Aorta (tissue), 5 donors: ENCODE measurements at places on chromosomes 11 and 22.

GRCh38 chr22:49536571-49537131 is 291.0 kb downstream of the BRD1 start:
- peak; percentile 38 for DNase-seq

- no peak for DNase-seq
Observed at GRCh38 chr11:34819740-34820482, 96.3 kb downstream of the APIP start.

GRCh38 chr11:55732936-55733335 is 40.3 kb upstream of the OR5D13 start:
- DNase-seq = no peak

DNA sequence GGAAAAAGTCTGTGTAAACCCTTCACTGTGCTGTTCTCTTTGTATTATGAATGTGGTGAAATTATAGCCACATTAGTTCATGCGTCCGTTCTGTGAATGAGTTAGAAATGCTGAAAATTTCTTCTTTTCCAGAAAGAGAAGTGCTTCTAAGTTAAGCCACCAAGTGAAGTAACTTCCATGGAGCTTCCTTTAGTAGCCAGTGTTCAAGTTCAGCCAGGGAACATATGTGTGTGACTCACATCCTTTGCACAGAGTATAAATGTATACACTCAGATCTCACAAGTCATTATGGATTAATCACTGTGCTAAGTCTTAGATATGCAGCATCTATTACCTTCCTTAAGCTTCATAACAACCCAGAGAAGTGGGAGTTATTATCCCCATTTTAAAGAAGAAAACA is 3.1 kb upstream of the MMP8 start:
- DNase-seq = no peak

DNA sequence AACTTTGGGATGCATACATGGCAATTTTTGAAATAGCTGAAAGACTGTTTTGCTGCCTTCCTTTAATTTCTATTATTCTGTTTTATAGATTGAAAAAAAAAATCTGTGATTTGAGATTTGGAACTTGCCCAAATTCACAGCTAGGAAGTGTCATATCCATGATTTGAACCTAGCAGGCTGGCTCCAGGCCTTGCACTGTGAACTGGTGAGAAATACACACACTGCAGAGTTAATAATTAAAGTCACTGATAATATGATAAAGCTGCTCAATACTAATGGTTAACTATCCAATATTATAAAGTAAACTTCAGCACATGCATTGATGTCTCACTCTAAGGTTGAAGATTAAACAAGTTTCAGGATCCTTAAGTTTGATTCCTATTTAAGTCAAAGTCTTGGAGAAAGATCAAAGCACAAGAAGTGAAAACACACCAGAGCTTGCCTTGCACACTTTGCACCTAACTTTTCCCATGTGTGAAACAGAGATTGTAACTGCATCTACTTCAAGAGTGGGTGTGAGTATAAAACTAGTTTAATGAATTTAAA is 150.6 kb upstream of the CCDC179 start:
- DNase-seq = no peak

- DNase-seq = no peak
Observed at GRCh38 chr11:1703146-1703545, 6.2 kb downstream of the KRTAP5-6 start.

- no peak for DNase-seq
Observed at GRCh38 chr22:32896891-32897290, 95.4 kb downstream of the TIMP3 start.

GRCh38 chr11:2089536-2090165 is 49.5 kb downstream of the IGF2 start:
- no peak for DNase-seq

- DNase-seq = no peak
Observed at GRCh38 chr11:9796266-9796665, 132.4 kb downstream of the SWAP70 start.

GRCh38 chr22:49850021-49850911 is 3.4 kb upstream of the ZBED4 start:
- no peak for DNase-seq

GRCh38 chr11:46309814-46310259 is 32.4 kb downstream of the CREB3L1 start:
- DNase-seq = no peak

- DNase-seq = no peak
Observed at GRCh38 chr11:63666874-63667273, 4.3 kb downstream of the ATL3 start.

DNA sequence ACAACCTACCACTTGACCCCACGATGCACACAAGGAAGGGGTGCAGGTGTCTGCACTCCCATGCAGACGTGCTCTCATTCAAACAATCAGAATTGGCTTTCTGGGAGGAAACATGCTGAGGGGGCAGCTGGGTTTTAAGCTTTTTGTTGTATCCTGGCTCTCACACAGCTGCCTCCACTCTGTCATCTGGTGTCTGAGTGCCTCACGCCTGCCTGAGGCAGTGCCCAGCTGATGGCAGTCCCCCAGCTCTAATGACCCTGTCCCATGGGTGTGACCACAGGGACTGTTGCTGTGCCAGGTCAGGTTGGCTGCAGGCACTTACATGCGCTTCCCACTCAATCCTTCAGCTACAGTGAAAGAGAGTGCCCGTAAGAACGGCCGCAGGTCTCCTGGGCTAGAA is 53.7 kb downstream of the ARFGAP3 start:
- no peak for DNase-seq

GRCh38 chr11:34343153-34343552 is 14.7 kb downstream of the ABTB2 start:
- DNase-seq = no peak

DNA sequence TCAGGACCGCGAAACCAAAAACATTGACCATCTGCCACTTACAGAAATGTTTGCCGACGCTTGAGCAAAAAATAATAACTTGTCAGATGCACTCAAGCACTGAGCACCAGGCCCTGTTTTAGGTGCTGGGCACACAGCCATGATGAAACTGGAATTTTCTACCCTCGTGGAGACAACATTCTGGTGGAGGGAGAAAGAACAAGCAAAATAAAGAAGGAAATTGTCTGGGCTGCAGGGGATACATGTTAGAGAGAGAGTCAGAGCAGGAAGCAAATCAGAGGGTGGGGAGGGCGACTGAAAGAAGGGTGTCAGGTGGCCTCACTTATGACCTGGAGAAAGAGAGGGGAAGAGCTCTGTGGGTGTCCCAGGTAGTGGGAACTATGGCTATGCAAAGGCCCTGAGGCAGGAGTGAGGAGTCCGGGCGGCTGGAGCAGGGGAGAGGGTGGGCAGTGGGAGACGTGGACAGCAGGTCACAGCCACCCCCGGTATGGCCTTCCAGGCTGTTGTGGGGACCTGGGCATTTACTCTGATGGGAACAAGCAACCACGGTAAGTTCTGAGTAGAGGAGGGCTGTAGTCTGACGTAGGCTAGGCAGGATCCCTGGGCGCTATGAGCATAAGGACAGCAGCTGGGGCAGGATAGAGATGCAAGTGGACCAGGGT is 78.8 kb downstream of the MYEOV start:
- DNase-seq = no peak

DNA sequence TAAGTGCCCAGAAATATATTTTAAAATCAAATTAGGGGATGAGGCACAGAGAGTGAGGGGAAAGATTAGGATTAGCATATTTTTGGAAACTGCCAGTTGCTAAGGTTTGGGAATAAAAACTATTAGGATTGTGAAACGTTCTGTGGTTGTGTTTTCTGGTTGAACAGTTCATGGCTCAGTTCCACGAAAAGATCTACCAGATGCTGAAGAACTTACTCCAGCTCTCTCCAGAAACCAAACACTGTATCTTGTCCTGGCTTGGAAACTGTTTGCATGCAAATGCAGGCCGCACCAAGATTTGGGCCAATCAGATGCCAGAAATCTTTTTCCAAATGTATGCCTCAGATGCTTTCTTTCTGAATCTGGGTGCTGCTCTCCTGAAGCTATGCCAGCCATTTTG is 15.3 kb downstream of the UBE4A start:
- no peak for DNase-seq

GRCh38 chr11:10459029-10459970 is 4.2 kb downstream of the AMPD3 start:
- DNase-seq = no peak

- no peak for DNase-seq
Observed at GRCh38 chr11:4645974-4646373, 2.2 kb downstream of the OR51E1 start.

DNA sequence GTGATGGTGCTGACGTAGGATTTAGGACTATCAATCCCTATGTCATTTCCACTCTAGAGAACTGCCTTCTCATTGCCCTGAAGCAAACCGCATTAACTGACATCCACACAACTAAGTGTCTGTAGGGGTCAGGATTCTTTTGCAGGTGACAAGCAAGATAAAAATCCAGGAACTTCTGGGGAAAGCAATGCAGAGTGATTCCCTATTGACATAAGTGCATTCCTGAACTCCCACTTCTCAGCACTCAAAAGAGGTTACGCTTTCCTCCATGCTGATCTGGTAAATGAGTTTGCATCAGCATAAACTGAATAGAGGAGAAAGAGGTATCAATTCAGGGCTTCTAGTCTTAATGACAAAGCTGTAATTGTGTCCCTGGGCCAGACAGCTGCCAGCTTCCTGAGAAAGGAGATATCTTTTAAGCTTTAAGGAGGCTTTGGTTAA is 224.6 kb upstream of the ISX start:
- DNase-seq = no peak

DNA sequence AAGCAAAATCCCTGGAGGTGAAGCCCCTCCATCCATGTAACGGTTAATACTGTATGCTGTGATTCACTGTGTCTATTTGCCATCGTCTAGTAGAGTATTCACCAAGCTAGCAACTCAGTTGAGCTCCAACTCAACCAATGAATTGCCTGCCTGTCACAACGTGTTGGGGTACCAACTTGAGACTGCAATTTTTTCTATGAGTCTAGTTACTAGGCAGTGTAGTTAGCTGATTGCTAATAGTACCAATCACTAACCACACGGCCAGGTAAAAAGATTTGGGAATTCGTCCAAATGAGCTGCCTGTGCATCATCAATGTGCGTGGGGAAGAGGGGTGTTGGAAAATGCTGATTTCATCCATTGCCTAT is 1.0 kb upstream of the BTG4 start:
- DNase-seq = no peak

DNA sequence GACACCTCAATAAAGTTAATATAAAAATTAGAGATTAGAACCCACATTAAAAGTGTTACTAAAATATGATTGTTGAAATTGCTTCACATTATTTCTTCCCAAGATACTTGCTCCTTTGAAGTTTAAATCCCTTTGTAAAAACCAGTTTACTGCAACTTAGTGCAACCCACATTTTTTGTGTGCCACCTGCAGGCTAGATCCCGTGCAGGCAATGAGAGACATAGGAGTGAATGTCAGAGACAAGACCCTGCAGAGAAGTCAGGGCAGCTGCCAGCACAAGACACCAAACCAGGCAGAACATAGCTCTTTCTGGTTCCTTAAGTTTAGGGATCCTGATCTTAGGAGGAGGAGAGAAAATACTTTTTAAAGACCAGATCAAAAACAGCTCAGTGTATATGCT is 142.8 kb upstream of the MTNR1B start:
- no peak for DNase-seq

DNA sequence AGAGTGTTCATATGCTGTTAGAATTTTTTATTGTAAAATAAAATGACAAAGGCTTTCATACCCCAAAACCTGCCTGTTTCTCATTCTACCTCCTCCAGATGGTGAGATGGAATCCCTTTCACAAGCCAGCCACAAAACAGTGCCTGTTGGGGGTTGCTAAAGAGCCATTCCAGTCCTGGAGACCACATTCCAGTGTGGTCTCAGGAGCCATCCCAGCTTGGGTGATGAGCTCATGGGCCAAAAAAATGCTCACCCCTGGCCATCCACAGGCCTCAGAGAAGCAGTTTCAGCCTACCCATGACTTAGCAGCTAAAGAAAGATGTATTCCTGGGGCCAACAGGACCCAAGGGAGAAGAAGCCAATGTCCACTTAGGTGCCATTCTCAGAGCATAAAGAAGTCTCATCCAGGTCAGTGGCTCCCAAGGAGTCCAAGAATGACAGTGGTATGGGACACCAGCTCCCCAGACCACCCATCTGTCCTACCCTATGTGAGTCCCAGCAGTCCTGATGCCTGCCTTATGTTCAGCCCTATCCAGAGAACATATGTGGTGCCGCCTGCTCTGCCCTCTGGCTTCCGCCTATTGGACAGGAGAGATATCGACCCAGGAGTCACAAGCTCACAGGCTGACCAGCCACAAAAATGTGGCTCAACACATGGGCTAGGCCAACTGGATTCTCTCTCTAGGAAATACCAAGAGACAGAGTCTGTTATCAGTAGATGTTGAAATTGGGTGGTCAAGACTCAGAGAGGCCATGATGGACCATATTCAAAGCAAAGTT is 26.4 kb downstream of the C11orf91 start:
- DNase-seq = no peak

GRCh38 chr11:94557421-94557820 is 9.7 kb upstream of the PIWIL4 start:
- no peak for DNase-seq

DNA sequence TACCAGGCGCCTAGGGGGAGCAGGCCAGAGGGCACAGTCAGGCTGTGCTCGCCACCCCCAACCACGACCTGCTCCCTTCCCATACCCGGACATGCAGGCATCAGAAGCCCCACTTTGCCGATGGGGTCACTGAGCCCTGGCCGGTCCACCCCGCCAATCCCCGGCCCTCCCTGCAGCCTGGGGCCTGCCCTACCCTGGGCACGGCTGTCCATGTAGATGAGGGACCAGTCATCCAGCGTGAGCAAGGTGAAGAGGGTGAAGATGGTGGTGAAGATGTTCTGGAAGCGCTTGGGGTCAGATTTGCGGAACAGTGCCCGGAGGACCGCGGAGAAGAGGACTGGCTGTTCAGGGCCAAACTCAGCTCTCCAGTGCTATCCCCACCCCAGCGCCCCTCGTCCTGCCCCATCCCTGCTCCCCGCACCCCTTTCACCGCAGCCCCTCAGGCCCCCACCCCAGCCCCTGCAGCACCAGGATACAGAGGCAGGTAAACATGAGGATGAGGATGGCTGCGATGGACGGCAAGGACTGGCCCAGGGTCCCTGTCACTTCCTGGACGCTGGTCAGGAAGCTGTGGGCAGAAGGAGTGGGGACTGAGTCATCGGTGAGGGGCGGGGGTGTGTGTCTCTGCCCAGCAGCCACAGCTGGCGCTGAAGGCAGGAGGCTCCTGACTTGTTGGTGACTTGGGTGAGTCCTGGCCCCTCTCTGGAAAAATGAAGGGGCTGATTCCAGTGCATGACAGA is 5.5 kb downstream of the CATSPER1 start:
- peak; percentile 87 for DNase-seq

DNA sequence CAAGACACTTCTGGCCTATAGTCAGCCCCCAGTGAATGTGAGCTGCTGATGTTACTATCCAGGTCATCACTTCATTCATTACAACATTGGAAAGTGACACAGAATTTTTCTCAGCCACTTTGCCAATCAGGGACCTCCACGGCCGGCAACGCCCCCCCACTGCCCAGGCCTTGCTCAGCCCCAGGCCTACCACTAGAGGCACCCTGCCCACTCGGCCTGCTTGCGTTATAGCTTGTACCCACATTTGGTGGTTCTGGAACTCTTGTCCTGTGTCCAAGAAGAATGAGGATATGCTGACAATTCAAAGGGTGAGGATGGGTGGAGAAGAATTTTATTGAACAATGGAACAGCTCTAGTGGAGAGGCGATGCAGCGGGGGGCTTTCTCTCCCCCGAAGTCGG is 96.2 kb downstream of the TSPAN18 start:
- no peak for DNase-seq
